Breast epithelium (tissue), 4 donors: ENCODE measurements at places on chromosomes 16 and 17. TPM values are rescaled to one million over a fixed set of nuclear protein-coding genes. Genes with fewer than 3 reads are reported as not detected.

The NACA2 gene
- not detected for total RNA-seq

The SLFN11 gene
- 26.9 TPM for total RNA-seq

The HS3ST2 gene
- total RNA-seq: 7.3 TPM

The HOXB3 gene
- 36.7 TPM for total RNA-seq

DNA sequence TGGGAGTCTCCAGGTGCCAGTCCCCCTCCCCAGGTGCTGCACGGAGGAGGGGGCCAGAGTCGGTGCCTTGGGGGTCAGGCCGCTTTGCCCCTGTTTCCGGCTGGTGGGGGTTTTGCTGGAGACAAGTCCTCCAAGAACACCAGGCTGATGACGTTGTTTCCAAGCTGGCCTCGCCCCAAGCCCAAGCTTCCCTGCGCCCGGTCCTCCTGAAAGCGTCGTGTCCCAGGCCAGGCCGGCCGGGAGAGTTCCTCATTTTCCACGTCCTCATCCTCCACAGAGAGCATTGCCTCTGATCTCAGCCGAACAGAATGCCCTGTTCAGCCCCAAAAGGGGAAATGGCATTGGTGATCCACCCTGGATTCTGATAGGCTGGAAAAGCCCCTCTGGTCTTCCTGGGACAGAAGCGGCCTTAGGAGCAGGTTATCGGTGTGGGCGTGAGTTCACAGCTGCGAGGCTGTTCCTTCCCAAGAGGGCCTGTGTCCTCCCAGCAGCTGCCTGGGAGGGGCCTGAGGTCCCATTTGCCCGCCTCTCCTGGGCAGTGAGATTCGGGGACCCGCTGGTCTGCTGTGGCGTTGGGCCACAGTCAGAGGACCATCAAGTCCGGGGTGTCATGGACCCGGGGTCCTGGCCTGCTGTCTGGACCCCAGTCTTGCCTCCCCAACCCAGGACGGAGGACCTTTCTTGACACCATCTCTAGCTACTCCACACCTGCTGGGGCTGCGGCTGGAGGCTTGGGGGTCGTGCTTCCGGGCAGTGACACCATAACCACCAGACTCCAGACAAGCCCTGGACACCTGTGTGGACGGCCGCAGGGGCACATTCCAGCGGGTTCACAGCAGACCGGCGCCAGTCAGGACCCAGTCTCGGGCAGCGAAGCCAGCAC lies 7.1 kb downstream of the SOX8 start:
- H3K27ac ChIP-seq: no peak overlapping the region
- no peak overlapping the region for H3K4me3 ChIP-seq
- no peaks in the 10 kb centered on the region for H3K4me1 ChIP-seq
- H3K36me3 ChIP-seq: no peaks in the 10 kb centered on the region
- DNase-seq: no peak
- peaks cover 2% of the 10 kb centered on the region for H3K27me3 ChIP-seq

GRCh38 chr16:10607157-10607556 lies 26.8 kb upstream of the EMP2 start:
- no peak overlapping the region for H3K27ac ChIP-seq
- no peaks in the 10 kb centered on the region for H3K27me3 ChIP-seq
- no peak for DNase-seq
- no peak overlapping the region for H3K4me3 ChIP-seq
- H3K36me3 ChIP-seq: no peaks in the 10 kb centered on the region

GRCh38 chr17:65987988-65988387 lies 203.9 kb downstream of the CEP112 start:
- no peaks in the 10 kb centered on the region for H3K36me3 ChIP-seq
- no peak overlapping the region for H3K27ac ChIP-seq
- no peak for DNase-seq
- no peaks in the 10 kb centered on the region for H3K4me1 ChIP-seq
- H3K27me3 ChIP-seq: no peaks in the 10 kb centered on the region
- no peak overlapping the region for H3K4me3 ChIP-seq

- H3K27me3 ChIP-seq: no peaks in the 10 kb centered on the region
- no peaks in the 10 kb centered on the region for H3K36me3 ChIP-seq
- no peak for DNase-seq
- H3K4me3 ChIP-seq: no peak overlapping the region
Observed at GRCh38 chr17:13099926-13100325, 82.1 kb upstream of the ELAC2 start.

DNA sequence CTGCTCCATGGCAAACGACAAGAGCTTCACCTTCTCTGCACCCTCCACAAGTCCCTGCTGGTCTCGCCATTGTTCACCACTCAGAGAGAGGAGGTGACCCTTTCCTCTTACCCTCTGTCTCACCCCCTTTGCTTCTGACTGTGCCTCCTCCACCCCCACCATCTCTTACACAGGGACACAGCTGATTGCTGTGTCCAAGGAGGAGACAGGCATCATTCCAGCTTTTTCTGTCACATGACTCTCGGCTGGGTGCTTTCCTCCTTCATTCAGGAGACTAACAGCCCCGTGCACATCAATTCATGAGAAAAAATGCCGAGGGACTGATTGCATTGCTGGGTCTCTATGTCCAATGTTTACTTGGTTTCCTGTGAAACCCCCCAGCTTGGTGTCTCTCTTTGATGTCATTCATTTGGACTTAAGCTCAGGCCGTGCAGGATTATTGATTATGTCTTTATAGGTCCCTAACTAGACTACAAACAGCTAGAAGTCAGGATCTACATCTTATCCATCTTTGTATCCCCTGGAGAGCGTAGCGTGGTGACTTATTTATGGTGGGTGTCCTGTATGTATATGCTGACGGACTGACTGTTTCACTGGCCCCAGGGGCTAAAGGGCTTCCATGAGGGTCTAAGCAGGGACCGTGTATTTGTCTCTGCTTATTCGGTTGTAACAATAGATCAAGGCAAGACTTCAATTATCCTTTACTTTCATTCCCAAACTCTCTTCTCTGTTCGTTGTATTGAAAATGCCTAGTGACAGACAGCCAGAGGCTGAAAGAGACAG lies 82.2 kb upstream of the CDH13 start:
- no peak overlapping the region for H3K4me3 ChIP-seq
- H3K36me3 ChIP-seq: no peaks in the 10 kb centered on the region
- no peak overlapping the region for H3K27ac ChIP-seq
- H3K4me1 ChIP-seq: no peaks in the 10 kb centered on the region

GRCh38 chr17:73746314-73747073 lies 102.2 kb upstream of the SDK2 start:
- no peaks in the 10 kb centered on the region for H3K4me1 ChIP-seq
- H3K36me3 ChIP-seq: no peaks in the 10 kb centered on the region
- H3K27me3 ChIP-seq: no peaks in the 10 kb centered on the region
- H3K27ac ChIP-seq: no peak overlapping the region

GRCh38 chr17:77042476-77043231 lies 98.1 kb upstream of the SEC14L1 start:
- no peaks in the 10 kb centered on the region for H3K36me3 ChIP-seq
- no peak overlapping the region for H3K4me3 ChIP-seq
- H3K27me3 ChIP-seq: no peaks in the 10 kb centered on the region
- no peak for DNase-seq

GRCh38 chr16:8110572-8111514 lies 479.5 kb downstream of the TMEM114 start:
- no peak overlapping the region for H3K27ac ChIP-seq
- no peaks in the 10 kb centered on the region for H3K4me1 ChIP-seq
- no peaks in the 10 kb centered on the region for H3K27me3 ChIP-seq
- H3K36me3 ChIP-seq: no peaks in the 10 kb centered on the region
- no peak for DNase-seq
- no peak overlapping the region for H3K4me3 ChIP-seq

- no peak overlapping the region for H3K27ac ChIP-seq
- no peaks in the 10 kb centered on the region for H3K27me3 ChIP-seq
- DNase-seq: no peak
Observed at GRCh38 chr17:15930426-15930825, 14.5 kb upstream of the ADORA2B start.

DNA sequence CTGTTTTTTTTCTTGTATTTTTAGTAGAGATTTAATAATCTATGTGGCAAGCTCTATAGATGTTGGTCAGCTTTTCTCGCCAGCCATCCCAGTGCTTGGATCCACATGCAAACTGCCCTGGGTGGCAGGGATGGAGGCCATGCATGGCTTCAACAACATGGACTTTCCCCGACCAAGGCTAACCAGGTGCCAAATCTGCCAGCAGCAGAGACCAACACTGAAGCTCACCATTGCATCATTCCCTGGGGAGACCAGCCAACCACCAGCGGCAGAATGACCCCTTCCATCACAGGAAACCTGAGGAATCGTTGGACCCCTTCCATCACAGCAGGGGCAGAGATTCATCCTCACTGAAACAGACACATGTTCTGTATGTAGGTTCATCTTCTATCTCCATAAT lies 27.7 kb upstream of the ERCC4 start:
- H3K4me3 ChIP-seq: no peak overlapping the region
- H3K36me3 ChIP-seq: no peaks in the 10 kb centered on the region
- no peaks in the 10 kb centered on the region for H3K4me1 ChIP-seq
- no peak overlapping the region for H3K27ac ChIP-seq

GRCh38 chr16:2223942-2224486 lies 623 bp downstream of the E4F1 start:
- no peaks in the 10 kb centered on the region for H3K36me3 ChIP-seq
- H3K4me3 ChIP-seq: peak overlapping the region; percentile 80
- H3K4me1 ChIP-seq: peaks cover 12% of the 10 kb centered on the region
- H3K27me3 ChIP-seq: no peaks in the 10 kb centered on the region
- peak overlapping the region; percentile 86 for H3K27ac ChIP-seq
- DNase-seq: no peak

DNA sequence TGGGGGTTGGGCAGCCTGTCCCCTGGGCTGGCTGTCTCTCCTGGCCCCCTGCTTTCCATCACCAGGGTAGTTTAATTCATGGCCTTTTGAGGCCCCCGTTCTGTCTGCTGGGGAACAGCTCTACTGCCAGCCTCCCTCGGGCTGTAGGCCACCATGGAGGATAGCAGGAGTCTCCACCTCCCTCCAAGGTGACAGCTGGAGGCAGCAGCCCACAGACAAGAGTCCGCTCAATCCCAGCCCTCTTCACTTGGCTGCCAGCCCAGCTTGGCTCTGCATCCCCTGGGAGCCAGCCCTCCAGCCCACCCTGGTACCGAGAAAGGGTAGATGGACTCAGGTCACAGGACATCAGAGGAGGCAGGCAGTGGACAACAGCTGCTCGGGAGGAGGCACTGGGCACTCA lies 194.6 kb upstream of the SDK2 start:
- no peak overlapping the region for H3K27ac ChIP-seq
- H3K36me3 ChIP-seq: no peaks in the 10 kb centered on the region
- no peak overlapping the region for H3K4me3 ChIP-seq

DNA sequence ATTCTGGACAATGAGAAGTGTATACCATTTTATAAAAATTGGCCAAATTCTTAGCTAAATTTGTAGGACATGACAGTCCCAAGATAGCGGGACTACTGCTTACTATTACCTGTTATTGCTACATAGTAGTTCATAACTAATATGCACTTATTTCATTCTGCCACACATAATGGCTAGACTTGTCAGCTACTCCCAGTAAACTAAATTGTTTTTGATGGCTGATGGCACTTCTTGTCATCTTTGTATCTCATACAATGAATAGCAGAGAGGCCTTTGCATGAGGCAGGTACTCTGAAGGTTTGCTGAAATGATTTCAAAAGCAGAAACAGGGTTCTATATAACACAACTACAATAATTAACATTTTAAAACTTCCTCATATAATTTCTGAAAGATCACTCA lies 44.0 kb downstream of the ITFG1 start:
- DNase-seq: no peak
- H3K27me3 ChIP-seq: no peaks in the 10 kb centered on the region
- H3K4me3 ChIP-seq: no peak overlapping the region
- H3K27ac ChIP-seq: no peak overlapping the region
- no peaks in the 10 kb centered on the region for H3K36me3 ChIP-seq

DNA sequence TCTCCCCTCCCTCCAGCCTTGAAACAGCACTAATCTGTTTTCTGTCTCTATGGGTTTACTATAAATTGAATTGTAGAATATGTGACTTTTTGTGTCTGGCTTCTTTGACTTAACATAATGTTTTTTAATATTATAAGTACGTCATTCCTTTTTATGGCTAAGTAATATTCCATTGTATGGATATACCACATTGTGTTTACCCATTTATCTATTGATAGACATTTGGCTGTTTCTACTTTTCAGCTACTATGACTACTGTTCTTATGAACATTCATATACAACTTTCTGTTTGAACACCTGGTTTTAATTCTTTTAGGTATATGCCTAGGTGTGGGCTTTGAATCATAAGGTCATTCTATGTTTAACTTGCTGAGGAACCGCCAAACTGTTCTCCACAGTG lies 961.9 kb downstream of the CDH8 start:
- H3K36me3 ChIP-seq: no peaks in the 10 kb centered on the region
- DNase-seq: no peak
- H3K27me3 ChIP-seq: no peaks in the 10 kb centered on the region
- H3K27ac ChIP-seq: no peak overlapping the region

DNA sequence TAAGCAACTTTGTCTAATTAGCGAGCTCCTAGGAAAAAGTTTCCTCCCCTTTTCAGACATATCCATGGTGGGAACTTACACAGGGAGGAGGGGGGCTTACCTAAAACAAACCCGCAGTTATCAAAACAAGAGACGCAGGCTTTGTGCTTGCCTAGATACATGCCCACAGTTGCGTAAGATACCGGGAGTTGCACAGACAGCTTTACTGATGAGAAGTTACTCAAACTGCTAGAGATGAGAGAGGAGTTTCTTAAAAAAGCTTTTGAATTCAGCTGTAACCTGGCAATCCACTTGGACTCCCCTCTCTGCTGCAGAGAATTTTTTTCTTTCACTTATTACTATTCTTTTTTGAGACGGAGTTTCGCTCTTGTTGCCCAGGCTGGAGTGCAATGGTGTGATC lies 6.8 kb upstream of the ZP2 start:
- DNase-seq: no peak
- no peaks in the 10 kb centered on the region for H3K27me3 ChIP-seq
- H3K27ac ChIP-seq: no peak overlapping the region

GRCh38 chr16:47716571-47716970 lies 255.4 kb downstream of the PHKB start:
- no peak for DNase-seq
- no peaks in the 10 kb centered on the region for H3K4me1 ChIP-seq
- no peaks in the 10 kb centered on the region for H3K36me3 ChIP-seq
- H3K27me3 ChIP-seq: no peaks in the 10 kb centered on the region

DNA sequence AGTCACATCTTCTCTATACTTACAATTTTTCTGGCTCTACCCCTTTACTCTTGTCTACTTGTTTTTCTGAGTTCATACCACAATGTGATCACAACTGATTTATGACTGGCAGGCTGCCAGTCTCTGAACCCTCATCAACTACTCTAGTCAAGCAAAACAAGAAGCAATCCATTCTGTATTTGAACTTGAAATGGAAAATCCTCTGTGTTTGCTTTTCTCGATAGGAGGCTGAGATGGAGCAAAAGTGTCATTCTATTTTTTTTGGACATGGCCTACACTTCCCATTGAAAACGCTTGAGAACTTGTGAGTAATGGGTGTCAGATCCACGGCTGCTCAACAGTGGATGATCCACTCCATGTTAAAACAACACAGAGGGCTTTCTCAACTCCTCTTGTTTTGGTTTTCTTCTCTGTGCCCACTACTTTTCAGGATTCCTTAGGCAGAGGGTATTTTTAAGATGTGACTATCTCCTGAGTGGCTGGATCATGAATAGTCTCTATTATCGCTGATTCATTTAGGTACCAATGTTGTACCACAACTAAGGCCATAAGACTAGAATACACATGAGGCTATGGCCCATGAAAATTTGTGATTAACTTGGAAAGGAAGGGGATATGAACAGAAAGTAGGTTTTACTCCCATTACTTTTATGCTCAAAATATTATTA lies 11.7 kb downstream of the TMEM100 start:
- no peaks in the 10 kb centered on the region for H3K4me1 ChIP-seq
- H3K4me3 ChIP-seq: no peak overlapping the region
- no peaks in the 10 kb centered on the region for H3K27me3 ChIP-seq
- DNase-seq: no peak
